ENCODE measurements at places on chromosomes 11 and 22.
A peak's percentile ranks its signal among the peaks of the same experiment; 100 is the strongest.

DNA sequence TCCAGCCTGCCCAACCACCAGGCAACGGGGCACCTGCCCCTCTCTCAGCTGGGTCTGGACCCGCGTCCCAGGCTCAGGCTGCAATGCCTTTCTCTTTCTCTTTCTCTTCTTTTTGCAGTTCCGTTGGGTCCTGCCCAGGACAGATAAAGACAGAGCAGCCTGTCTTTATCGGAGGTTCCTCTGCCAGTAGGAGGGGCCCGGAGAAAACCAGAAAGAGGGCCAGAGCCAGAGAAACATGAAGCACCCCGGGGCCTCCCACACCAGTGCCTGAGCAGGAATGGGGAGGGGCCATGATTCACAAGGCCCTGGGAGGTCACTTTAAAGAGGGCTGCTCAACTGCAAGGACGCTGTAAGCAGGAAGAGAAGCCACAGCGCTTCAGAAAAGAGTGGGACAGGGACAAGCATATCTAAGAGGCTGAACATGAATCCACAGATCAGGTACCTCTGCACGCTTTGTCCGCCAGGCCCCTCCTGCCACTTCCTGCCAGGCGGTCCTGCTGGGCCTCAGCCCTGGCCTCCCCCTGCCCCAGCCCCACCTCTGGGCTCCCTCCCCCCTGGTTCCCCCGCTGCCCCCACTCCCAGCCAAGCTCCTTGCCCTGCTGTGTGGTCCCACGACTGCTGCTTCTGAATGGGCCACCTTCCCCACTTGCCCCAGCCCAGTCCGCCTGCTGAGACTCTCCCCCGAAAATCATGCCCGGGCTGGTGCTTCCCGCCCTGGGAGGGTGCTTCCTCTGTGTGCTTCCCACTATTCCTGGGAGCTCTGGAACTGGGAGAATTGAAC, at the start of gene APOBEC3C:
Gene APOBEC3C (plus strand): TSS at position 316 of the 781 bp plus-strand sequence. CDS start 106 bp downstream, at position 422.
- DNase-seq = peak; percentile 87

DNA sequence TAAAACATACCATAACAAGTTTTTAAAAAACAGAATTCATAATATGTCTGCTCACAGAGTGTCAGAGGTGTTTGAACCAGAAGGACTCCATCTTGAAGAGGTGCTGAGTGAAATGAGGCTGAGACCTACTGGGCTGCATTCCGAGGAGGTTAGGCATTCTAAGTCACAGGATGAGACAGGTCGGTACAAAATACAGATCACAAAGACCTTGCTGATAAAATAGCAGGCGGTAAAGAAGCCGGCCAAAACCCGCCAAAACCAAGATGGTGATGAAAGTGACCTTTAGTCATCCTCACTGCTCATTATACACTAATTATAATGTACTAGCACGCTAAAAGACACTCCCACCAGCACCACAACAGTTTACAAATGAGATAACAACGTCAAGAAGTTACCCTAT, 116.4 kb downstream of the ARHGAP32 start:
- no peak for DNase-seq

- no peak for DNase-seq
These were observed 136.3 kb downstream of the SHANK2 start for GRCh38 chr11:71115770-71116692.

DNA sequence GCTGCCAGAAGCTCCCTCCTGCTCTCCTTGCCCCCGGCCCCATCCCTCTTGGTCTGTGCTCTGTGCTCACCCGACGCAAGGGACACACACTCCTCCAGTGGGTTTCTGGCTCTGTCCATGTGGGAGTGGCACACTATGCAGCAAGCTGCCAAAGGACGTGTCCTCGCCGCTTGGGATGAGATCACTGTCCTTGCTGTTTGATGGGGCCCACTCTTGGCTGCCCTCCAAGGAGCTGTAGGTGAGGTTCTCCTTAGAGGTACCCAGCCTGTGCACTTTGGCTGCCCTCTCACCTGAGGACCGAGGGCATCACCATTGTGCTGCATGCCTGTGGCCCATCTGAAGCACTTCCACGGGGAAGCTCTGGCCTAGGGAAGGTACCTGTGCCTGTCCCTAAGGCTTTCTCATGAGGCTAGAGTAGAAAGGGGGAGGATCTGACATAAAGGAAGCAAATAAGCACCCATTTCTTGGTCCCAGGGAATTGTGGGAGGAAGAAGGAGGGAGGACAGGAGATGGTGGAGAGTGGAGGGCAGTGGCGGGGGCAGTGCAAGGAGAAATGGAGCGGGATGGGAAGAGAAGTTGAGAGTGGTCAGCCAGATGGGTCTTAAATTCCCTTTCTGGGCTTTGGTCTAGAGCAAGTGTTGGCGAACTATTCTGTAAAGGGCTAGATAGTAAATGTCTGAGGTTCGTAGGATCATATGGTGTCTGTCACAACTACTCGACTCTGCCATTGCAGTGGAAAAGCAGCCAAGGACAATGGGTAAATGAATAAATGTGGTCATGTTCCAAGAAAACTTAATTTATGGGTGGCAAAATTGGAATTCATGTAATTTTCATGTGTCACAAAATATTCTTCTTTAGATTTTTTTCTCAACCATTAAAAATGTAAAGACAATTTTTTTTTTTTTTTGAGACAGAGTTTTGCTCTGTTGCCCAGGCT, 47.0 kb upstream of the AMPD3 start:
- no peak for DNase-seq

DNA sequence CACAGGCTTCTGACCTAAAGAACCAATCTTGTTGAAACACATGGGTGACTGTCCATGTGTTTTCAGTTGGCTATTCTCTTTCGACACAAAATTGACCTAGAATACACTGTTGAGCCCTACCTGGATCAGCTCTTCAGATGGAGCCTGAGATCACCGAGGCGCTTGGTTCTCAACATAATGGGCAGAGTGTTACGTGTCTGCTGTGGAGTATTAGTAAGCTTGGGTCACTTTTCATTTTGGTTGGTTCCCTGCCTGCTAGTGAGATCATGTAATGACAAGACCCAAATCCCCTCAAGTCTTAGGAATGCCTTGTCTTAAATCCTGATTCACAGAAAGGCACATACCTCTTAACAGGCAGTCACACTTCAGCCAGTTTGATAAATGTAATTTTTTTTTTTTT, 8.7 kb downstream of the MED19 start:
- no peak for DNase-seq

GRCh38 chr11:95668131-95668530, 121.5 kb downstream of the FAM76B start:
- DNase-seq = no peak

DNA sequence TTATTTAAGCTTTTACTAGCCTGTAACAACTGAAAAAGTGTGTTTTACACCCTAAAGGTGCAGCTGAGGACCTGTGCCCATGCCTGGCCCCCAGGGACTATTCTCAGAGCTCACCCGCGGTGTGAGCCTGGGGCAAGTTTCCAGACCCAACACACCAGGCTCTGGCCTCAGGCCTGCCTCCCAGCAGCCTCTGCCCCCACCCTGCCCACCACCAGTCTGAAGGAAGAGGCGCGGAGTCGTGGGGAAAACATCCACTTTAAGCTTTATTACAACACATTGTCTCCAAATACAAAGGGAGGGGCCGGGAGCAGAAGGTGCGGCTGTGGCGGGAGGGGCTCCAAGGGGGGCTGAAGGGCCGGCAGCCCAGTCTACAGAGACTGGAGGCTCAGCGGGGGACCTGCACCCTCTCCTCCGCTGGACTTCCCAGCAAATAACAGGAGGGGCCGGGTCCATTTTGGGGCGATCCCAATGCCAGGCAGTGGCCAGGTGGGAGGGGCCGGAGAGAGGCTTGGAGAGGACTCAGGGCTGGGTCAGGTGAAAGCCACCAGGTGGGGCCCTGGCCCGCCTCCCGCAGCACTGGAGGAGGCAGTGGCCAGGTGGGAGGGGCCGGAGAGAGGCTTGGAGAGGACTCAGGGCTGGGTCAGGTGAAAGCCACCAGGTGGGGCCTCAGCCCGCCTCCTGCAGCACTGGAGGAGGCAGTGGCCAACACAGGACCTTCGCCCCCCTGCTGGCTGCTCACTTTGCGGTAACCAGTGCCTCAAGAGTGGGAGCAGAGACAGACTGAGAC, 18.1 kb downstream of the DUSP8 start:
- DNase-seq = no peak

All from ACHN (cell line).